ENCODE measurements at places on chromosomes 7 and 10.
A peak's percentile ranks its signal among the peaks of the same experiment; 100 is the strongest.

DNA sequence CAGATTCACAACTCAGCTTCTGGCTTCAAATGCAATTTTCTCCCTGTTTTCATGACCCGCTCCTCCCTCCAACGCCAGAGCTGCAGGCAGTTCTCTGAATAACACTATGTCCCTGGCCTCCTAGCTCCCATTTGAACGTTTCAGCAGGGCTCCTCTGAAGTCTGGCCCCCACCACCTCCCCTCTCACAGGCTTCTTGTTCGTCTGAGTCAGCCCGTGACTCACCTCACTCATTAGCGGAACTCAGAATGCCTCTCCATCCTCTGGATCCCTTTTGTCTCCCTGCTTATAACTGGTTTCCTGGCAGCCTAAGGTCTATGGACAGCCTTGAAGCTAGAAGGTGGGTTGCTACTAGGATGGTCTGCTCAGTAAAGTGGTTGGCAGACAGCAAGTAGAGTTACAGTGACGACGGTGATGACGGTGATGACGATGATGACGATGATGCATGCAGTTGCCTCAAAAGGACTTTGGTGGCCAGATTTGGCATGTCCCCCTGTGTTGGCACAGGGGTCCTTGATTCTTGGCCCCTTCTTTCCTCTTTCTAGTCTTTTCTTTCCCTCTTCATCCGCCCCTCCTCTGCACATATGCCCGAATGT, 83.3 kb upstream of the MKLN1 start:
- DNase-seq: peak; percentile 86

- no peak for DNase-seq
Measured at GRCh38 chr7:22287412-22287811, 69.5 kb downstream of the RAPGEF5 start.

- no peak for DNase-seq
Measured at GRCh38 chr7:34445653-34446052, 212.4 kb upstream of the NPSR1 start.

- DNase-seq: no peak
Measured at GRCh38 chr7:25727876-25728275, 424.1 kb upstream of the NFE2L3 start.

DNA sequence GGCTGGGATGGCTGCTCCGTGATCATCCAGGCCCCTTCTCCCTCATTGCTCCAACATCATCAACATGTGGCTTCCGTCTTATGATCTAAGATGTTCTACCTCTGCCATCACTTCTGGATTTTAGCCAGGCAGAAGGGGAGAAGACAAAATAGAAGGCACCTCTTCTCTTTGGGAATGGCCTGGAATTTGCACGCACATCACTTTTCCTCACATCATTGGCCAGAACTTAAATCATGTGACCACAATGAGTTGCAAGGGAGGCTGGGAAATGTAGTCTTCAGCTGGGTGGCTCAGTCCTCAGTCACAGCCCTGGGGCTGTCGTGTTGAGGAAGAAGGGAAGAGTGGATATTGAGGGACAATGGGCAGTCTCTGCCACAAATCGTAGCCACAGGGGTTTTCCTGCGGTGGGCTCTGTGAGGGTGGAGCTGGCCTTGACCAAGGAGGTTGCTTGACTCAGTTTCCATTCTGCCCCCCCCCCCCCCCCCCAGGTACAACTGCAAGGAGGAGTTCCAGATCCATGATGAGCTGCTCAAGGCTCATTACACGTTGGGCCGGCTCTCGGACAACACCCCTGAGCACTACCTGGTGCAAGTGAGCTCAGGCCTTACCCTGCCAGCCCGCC, 50.3 kb downstream of the PALD1 start:
- peak; percentile 77 for DNase-seq

DNA sequence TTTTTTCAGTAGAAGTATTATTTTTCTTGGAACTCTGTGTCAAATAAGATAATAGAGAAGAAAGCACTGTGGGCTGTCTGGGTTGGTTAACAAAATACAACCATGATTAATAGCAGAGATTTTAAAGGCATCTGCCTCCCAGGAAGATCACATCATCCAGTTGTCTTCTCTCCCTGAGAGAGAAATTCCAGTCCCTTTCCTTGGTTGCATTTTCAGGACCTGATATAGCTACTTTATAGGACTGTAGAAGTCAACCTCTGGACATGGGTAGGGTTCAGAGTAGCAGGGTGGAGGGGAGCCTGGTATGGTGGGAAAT, 309.9 kb upstream of the IGFBP3 start:
- no peak for DNase-seq

DNA sequence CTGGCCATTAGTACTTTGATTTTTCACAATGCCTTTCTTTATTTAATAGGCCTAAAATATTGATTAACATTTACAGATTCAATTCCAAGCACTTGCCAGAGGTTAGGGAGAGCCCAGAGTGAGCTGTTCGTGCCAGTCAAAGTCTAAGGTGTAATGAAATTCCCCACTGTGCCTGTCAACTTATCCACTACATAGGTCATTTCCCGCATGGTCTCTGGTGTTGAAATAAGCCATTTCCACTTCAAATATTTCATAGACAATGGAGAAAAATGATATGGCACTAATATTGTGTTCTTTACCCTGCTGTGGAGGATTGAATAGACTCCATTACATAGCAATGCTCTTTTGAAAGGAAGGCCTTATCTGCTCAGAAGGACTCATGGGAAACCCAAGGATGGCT, 978.1 kb upstream of the CELF2 start:
- no peak for DNase-seq

- no peak for DNase-seq
Measured at GRCh38 chr10:73843261-73843660, 31.1 kb downstream of the CAMK2G start.

DNA sequence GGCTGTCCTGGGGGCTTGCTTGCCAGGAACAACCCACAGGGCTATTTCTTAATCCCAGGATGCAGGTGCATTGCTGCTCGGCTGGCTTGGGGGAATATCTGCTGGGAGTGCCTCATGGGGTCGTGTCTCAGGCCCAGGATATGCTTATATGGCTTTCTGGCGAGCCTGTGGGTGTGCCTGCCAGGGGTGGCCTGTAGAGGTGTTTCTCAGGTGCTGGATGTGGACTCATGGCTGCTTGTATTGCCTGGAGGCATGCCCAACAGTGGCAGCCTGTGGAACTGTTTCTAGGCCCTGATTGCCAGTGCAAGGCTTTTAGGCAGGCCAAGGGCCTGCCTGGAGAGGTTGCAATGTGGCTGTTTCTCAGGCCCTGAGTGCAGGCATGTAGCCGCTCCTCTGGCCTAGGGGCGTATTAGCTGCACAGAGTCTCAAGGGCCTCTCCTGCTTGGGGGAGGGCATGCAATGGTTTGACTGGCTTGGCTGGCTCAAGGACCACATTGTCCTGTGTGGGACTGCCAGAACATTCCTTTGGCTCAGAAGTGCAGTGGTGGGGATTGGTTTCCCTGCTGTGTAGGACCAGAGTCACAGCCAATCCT, 202.1 kb downstream of the ATRNL1 start:
- DNase-seq: no peak

DNA sequence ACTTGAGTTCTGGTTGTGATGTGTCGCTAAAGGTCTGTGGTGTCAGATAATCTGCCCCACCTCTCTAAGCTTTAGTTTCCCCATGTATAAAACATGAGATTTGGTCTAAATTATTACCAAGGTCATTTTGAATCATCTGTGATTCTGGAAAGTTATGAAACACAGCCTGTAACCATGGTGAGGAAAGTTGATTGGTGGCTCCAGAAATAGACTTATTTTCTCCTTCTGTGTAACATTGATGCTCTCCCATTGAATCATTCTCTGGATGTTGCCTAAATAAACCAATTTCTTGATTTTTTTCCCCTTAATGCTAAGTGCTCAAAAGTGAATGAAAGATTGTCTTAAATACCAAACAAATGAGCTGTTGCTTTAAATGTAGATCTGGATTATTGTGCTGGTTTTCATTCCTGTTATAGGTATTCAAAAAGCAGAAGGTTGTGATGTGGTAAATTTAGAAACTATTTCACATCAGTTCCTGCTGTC, 30.0 kb upstream of the PCGF5 start:
- no peak for DNase-seq

GRCh38 chr10:94005050-94005449, 11.3 kb downstream of the PLCE1 start:
- DNase-seq: no peak

GRCh38 chr10:30166929-30167328, 107.5 kb upstream of the JCAD start:
- no peak for DNase-seq

DNA sequence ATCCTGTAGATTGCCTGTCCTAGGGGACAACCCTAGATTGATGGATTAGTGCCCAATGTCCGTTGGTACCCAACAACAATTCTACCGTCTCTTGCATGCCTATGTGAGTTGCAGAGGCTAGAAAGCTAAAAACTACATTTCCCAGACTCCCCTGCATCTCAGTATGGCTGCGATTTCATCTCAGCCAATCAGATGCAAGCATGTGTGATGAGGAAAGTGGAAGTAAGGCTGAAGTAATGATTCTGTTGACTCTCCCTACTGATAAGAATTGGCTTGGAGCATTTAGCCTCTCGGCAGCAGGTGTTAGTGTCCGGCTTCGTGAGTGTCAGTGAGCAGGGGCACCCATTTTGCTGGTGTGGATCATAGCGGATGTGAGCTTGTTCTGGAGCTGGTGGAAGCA, 171.9 kb downstream of the FGFR2 start:
- DNase-seq: no peak

DNA sequence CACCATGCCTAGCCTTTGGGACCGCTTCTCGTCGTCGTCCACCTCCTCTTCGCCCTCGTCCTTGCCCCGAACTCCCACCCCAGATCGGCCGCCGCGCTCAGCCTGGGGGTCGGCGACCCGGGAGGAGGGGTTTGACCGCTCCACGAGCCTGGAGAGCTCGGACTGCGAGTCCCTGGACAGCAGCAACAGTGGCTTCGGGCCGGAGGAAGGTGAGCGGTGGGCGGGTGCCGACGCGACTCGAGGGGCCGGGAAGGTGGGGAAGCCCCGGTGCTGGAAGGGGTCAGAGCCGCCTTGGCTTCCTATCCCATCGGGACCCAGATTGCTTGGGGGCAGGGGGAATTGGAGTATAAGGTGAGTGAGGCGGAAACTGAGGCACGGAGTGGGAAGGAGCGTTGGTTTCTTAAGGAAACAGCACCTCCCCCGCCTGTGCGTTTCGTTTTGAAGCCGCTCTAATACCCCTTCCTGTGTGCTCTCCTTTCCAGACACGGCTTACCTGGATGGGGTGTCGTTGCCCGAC, 547 bp downstream of the DDIT4 start:
- DNase-seq: no peak

GRCh38 chr10:101495324-101495925, 92.6 kb downstream of the POLL start:
- DNase-seq: no peak

DNA sequence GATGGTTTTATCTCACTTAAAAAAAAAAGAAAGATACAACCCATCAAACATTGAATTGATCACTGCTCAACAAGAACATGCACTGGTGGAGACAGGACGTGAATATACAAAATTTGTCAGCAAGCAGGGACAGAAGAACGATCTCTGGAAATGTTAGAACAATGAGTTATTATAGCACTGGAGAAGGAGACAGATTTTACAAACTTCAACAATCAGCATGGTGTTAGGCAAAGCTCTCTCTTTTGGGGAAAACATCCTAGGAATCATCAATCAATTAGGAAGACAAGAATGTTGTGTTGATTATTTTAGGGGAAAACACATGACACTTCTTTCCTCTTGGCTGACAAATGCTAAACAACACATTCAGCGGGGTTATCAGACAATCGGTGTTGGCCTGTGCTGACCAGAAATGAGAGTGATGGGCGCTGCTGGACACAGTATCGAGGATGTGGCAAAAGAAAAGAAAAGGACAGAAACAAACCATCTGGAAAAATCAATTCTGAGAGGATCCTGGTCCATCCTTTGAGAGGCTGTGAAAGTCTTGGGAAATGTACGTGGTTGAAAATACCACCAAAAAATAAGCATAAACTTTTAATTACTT, 103.9 kb downstream of the RAPGEF5 start:
- no peak for DNase-seq

DNA sequence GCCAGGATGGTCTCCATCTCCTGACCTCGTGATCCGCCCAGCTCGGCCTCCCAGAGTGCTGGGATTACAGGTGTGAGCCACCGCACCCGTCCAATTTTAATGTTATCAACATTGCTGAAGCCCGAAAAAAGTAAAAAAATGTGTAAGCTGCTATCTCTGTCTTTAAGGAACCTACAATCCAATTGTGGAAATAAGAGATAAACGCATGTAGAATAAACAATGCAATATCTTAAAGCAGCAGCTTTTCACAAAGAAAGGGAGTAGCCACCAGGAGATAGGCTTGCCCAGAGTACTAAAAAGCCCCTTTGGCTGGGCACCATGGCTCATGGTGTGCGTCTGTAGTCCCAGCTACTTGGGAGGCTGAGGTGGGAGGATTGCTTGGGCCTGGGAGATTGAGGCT, 282.9 kb upstream of the LYZL1 start:
- no peak for DNase-seq

DNA sequence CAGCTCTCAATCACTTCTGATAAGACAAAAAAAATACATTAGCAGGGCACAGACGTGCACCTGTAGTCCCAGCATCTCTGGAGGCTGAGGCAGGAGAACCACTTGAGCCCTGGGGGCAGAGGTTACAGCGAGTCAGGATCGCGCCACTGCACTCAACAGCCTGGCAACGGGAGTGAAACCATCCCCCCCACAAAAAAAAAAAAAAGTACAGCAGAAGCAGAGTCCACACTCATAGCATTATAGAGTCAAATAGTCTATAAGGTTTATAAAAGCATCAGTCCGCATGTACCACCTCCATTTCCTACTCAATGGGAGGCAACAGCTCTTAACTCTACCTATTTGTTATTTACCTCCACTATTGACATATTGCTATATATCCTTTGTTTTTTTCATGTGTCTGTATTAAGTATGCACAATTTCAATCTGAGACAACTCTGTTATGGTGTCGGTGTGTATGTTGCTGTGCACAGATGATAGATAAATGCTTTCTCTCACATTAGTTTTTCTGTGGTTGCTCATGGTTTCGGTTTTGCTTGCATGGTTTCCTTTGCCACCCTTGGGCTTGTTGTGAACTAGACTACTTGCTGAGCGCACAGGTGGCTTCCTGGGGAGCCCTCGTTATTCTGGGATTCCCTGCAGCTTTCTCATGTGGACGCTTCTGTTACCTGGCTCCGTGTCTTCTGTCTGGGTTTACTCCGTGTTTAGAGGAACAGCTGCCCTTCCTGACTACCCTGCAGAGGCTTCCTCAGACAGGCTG, 40.4 kb downstream of the PROSER2 start:
- DNase-seq: no peak

DNA sequence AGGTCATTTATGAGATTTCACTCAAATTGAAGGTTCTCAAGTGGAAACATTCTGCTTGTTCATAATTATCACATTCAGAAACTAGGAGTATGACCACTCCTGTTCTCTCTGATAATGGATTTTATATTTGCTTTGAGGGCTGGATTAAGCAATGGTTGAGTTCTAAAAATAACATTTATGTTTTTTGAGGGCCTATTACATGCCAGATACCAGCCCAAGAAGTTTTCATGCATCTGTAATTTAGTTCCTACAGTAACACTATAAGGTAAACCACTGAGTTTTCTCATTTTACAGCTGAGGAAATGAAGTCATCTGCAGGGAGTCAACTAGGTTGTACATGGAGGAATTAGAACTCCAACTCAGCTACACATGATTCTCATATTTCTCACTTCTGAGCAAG, 25.5 kb upstream of the NKX2-3 start:
- DNase-seq: no peak

All from urothelium cell line (cell line).